GM23338 (cell line): ENCODE measurements at places on chromosomes 6 and 20.

DNA sequence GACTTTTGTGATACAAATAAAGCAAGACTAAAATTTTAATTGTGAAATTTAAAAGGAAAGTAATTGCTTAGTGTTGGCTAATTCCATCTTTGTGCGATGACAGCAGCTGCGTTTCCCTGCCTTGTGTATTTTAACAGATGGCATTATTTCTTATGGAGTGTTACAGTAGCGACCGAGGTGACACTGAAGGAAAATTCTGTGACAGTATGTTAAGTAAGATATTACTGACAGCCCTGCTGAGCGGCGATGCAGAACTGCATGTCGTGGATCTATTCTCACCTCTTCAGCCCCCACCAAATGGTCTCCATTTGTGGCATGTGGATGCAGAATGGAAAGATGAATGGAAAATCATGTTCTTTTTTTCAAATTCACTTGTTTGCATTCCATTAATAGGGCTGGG lies 289.4 kb downstream of the RNF144B start:
- no peak for DNase-seq

- DNase-seq = no peak
Measured at GRCh38 chr6:129903082-129903481, 42.0 kb upstream of the TMEM244 start.

- DNase-seq = no peak
Measured at GRCh38 chr6:163600331-163600730, 185.8 kb downstream of the QKI start.

DNA sequence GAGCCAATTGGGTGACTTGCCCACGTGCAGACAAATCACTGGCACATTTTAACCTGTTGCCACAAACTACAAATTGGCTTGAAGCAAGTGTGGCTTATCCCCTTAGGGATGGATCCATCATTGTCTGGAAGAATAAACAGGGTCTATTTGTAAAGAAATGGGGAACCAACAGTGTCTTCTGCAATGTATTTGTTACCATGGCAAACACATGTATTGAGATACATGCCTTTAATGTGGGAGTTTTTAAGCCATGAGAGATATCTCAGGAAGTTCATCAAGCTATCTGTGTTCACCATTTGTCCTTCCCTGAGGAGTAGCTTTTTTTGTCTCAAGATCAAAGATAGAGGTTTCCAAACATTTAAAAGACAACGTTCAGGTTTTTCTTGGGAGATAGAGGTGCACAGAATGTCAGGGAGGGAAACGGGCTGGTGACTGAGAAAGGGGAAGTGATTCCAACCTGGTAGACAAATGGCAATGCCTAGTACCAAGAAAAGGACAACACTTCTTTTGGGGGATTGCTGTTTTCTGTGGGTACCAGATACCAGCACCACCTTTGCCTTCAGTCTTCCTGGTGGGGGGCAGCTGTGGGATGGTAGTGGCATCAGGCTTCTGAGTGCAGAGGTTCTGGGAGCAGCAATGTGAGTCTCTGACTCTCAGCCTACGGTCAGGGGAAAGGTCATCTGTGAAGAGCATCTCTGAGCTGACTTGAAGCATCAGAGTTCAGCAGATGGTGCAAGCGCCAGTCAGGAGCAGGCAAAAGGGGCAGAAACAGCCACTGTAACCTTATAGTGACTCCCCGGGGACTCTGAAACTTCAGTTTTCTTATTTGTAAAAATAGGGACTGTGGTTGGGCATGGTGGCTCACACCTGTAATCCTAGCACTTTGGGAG lies 20.1 kb upstream of the BCAS1 start:
- DNase-seq = no peak

- peak; percentile 72 for DNase-seq
Measured at GRCh38 chr6:42104804-42105125, 37.7 kb downstream of the C6orf132 start.

GRCh38 chr6:38068854-38069590 lies 249.5 kb downstream of the ZFAND3 start:
- no peak for DNase-seq

DNA sequence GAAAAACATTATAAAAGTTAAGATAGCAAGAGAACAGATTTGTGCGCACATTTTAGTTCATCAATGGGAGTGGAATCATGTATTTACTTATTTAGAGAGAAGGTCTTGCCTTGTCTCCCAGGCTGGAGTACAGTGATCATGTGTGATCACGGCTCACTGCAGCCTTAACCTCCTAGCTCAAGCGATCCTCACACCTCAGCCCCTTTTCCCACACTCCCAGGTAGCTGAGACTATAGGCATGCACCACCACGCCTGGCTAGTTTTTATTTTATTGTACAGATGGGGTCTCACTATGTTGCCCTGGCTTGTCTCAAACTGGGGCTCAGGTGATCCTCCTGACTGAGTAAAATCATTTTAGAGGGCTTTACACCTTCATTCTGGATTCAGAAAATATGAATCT lies 72.3 kb upstream of the ADGRF1 start:
- no peak for DNase-seq

DNA sequence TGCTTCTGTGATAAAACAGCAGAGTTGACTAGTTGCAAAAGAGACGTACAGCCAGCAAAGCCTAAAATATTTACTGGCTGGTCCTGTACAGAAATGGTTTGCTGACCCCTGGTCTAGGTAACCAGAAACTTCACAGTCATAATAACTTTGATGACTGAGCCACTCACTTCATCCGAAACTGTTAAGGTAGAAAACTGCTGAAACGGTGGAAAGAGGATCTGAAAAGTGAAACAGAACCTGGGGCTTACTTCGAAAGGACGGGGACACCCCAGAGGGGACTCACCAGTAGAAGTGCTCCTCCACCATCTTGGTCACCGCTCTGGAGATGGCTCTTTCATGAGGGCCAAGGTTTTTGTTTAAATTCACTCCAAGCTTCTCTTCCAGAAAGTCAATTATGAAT lies 16.4 kb downstream of the FAXC start:
- DNase-seq = no peak

DNA sequence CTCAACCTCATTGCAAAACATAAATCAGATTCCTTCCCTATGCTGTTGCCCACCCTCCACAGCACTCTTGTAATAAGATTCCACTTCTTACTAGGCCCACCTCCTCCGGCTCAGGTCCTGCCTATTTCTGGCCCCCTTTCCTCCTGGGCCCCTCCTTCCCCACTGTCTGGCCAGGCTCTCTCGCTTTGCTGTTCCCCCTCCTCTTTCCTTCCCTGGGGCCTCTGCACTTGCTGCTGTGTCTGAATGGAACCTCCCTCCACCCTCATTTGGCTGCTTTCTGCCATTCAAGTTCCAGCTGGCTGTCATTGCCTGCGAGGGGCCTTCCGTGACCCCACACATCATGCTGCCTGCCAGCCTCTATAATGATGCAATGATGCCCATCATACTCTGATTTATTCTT lies 38.9 kb downstream of the ARHGAP40 start:
- no peak for DNase-seq

- DNase-seq = peak; percentile 30
Measured at GRCh38 chr20:2144850-2145249, 43.2 kb downstream of the STK35 start.

GRCh38 chr6:45969026-45969425 lies 46.6 kb downstream of the CLIC5 start:
- no peak for DNase-seq

DNA sequence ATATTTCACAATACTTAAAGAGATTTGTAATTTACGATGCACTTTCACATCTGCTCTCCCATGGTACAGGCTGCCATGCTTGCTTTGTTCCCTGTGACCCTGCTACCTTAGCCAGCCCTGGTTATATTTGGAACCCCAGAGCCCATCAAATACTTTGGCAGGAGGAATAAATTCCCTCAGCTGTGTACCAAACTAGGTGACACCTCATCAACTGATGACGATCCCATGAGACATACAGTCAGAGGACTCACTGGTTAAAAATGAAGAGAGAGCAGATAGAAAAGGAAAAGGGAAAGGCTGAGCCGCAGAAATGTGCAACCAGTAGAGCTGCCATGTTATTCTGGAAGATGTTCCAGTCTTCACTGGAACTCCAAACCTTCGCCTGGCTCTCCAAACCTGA lies 120.0 kb downstream of the SIM1 start:
- no peak for DNase-seq
